NAMALWA (cell line): ENCODE measurements at places on chromosomes 13 and 19.
A peak's percentile ranks its signal among the peaks of the same experiment; 100 is the strongest.

GRCh38 chr13:50635504-50635903 lies 208.0 kb downstream of the DLEU7 start:
- peak; percentile 69 for DNase-seq

DNA sequence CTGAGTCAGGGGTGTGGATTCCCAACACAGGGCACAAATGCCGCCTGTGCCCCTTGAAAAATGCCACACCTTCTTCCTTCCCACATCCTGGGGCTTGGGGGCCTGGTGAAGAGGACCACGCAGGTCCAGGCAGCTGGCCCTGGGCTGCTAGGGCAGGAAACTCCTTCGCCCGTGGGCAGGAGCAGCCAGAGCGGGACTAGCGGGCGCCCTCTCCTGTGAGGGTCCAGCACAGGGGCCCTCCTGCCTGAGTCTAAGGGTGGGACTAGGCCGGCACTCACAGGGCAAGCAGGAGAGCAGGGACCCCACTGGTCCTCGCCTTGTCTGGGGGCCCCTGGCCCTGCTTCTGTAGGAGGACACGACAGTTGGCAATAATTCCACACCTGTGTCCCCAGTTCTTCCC lies 7.5 kb upstream of the CEBPA start:
- no peak for DNase-seq

DNA sequence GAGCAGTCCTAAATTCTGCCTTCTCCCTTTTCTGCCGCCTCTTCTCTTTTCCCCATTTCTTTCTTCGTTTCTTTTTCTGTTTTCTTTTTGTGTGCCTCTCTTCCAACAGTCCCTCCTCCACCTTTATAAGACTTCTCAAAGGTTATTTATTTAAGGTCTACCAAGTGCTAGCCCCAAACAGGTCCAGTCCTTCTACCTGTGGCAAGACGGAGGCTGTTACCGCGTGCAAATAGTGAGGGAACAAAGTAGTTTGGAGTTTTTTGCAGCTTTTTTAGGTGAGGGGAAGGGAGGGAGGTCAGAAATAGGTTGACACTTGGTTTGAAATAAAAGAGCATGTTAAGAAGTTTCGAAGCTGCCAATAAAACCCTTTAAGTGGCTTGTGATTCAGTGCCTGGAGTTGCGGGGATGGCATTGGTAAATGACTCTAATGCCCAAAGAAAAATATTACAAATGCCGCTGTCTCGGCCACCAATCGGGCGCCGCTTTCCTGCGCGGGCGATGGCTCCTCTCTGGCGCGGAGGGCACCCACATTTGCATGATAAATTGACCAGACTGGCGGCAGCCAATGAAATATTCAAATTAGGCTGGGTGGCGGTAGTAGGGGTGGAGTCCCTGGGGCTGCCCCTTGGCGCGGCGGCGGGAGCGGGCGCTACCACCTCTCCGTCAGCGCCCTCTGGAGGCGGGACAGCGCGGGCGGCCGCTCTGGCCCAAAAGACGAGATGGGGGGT lies 7.5 kb upstream of the TSHZ3 start:
- DNase-seq, result no peak

DNA sequence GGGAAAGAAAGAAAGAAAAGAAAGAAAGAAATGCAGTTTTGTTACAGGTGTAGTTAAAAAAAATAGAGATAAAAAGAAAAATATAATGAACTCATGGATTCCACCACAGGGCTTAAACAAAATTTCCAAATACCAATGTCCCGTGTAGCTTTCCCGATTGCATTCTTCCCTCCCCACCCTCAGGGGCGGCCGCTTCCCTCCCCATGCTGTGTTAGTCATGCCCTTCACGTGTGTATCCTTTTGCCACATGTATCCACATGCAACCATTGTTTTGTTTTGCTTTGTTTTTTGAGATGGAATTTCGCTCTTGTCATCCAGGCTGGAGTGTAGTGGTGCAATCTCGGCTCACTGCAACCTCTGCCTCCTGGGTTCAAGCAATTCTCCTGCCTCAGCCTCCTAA lies 3.6 kb upstream of the KMT5C start:
- DNase-seq, result no peak

DNA sequence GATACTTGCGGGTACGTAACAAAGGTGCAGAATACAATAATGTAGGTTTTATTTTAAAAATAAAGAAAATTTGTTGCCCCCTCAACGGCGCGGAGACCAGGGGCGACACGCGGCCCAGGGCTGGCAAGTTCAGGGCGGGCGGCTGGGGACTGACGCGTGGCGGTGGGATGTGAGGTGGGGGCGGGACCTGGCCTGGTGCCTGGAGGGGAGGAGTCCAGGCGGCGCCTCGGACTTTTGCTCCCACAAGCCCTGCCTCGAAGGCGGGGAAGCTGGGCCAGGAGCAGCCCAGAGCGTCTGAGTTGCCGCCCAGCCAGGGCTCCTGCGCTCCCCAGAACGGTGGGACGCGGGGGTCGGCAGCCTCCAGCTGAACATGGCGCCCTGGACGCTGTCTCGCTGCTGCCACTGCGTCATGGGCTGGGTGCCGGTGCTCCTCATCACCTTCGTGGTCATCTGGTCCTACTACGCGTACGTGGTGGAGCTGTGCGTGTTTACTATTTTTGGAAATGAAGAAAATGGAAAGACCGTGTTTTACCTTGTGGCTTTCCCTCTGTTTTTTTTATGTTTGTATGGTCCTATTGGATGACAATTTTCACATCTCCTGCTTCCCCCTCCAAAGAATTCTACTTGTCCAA lies 1122.8 kb upstream of the ATXN8OS start:
- DNase-seq, result no peak

DNA sequence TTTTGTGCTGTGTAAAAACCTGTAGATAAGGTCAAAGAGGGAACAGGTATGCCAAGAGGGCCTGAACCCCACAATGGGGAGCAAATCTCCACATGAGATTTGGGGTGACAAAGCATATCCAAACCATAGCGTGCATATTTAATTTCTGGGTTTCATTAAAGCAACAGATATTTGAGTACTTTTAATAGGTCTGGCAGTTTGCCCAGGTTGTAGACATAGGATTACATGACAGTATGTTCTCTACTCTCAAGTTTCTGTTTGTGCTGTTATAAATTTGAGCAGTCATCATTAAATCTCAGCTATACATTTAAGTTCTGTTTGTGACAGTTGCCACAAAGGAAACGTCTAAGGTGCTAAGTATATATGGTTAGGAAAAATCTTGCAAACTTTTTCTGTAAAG lies 236.4 kb downstream of the ATP8A2 start:
- no peak for DNase-seq

DNA sequence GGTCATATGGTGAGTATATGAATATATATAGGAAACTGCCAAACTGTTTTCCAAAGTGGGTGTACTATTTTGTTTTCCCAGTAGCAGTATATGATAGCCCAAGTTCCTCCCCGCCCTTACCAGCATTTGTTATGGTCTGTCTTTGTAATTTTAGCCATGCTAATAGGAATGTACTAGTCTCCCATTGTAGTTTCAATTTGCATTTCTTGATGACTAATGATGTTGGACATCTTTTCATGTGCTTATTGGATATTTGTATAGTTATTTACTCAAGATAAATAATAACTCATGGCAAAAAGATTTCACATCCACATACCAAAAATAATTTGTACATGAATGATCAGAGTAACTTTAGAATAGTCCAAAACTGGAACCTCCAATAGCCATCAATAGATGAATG lies 75.3 kb upstream of the SERP2 start:
- DNase-seq, result no peak

DNA sequence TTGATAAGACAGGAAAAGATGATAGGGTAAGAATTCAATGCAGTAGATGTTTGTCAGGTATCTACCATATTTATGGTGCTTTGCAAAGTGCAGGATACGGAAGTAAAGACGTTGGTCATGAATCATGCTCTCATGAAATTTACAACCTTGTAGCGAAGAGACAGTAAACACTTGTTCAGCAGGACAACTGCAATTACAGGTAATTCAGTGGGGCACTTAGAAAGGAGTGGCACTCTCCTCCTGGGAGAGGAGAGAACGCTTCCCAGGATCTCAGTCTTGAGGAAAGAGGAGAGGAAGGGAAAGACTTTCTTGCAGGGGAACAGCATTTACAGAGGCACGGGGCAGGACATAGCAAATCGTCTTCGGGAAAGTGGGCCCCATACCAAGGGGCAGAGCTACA lies 46.4 kb downstream of the SOX1 start:
- no peak for DNase-seq

DNA sequence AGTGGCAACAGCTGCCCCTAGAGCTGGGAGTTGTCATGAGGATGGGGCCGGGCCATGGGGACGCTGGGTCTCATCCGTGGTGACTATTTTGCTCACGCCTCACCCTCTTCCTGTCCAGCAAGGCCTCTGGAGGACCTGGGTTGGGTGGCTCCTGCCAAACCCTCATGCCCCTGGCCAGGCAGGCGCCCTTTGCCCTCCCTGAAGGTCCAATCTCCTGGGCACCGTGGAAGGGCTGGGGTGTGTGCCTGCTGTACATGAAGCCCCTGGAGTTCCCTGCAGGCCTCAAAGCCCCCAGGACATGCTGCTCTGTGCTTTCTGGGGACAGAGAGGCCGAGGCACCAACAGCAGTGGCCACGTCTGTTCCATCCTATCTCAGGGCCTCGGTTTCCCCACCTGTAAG lies 13.8 kb downstream of the LRP3 start:
- DNase-seq, result no peak

DNA sequence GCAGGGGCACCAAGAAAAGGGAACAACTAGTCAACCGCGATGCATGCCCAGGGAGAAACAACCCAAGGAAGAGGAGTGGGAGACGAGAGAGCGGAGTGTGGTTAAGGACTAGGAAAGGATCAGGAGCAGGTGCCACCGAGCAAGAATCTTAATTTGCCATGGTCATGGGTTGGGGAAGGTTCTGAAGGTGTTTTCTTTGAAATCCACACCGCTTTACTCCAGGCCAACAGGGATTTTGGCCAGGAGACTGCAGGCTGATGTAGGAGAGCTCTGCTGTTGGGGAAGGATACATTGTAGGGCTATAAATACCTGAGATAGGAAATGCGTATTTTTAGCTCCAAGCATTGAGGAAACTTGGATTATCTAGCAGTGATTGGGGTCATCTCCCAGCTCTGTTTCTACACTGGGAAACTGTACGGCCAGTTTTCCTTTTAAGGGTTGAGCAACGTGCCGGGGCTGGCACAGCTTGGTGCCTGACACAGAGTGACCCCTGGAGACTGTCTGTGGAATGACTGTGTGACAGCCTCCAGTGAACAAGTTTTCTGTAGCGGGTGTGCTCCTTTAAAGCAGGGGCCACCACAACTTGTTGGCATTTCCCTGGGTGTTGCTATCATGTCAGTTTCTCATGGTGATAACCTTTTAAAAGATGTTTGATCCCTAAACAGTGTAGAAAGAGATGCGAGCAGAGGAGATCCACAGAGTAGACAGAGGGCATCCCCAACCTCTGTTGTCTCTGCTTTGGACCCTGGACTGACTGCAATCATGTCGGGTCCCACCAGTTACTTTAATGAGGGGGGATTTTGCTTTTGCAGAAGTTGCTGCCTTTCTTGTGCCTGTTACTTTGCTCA lies 34.3 kb downstream of the ZNF536 start:
- DNase-seq, result peak; percentile 13

GRCh38 chr19:797528-798414 lies 519 bp downstream of the PTBP1 start:
- DNase-seq, result peak; percentile 88

DNA sequence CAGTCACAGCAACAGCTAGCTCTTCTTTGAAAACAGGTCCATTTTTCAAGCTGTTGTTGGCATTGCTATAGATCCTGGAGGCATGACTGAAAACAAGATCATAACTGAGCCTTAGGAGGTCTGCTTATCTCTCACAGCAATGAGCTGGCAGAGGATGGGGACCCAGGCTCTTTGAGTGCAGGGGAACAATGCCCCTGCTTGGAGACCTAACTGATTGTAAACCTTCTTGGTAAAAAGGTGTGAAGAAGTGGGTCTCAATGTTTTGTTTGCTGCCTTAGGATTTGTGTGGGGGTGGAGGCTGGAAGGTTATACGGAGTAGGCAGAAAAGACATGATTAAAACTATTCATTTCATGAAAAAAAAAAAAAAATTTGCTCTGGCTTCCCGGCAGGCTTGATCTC lies 94.6 kb downstream of the EFNB2 start:
- DNase-seq, result no peak

- DNase-seq, result no peak
These were observed 23.6 kb downstream of the TUBA3C start for GRCh38 chr13:19158006-19158405.

GRCh38 chr19:50512999-50513745 lies 541 bp downstream of the ASPDH start:
- no peak for DNase-seq
